CD4-positive, alpha-beta T cell treated with Interleukin-4 for 1 hour (primary cell): ENCODE measurements at places on chromosomes 7 and 10.

- no peak for DNase-seq
Observed at GRCh38 chr10:49605216-49605938, 4.7 kb upstream of the SLC18A3 start.

DNA sequence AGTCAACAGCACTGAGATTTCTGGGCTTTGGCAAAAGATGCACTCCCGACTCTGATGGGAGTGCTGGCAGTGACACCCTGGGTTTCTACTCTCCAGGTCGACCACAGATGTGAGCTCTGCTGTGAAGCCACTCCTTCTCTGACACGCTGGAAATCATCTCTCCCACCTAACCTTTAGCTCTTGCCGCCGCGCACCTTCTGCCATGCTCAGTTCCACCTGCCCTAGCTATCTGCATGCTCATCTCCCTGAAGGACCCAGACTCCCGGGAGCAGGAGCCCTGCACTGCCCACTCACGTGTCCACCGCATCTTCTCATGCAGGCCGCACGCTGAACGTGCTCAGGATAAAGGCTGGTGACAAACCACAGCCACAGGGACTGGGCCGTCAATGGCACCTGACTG, 174.8 kb downstream of the TNS3 start:
- no peak for DNase-seq

- no peak for DNase-seq
Observed at GRCh38 chr7:44403775-44404174, 78.4 kb upstream of the CAMK2B start.

GRCh38 chr7:35854311-35854710, 53.5 kb downstream of the SEPTIN7 start:
- DNase-seq, result no peak

DNA sequence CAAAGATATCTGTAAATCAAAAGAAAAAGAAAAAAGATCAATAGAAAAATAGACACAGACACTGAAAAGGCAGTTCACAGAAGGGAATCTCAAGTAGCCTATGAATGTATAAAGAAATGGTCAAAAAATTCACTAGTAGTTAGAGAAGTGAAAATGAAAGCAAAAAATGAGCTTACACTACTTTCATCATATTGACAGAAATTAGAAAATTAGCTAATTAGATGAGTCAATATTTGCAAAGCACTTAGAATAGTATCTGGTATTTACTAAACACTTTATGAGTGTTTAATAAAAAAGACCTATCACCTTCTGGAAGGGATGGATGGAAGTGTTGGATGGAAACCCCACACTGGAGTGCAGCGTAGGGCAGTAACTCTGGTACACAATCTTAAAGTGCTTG, 1.7 kb upstream of the CFAP58 start:
- no peak for DNase-seq

- DNase-seq, result no peak
Observed at GRCh38 chr10:71150796-71151195, 61.6 kb upstream of the UNC5B start.

DNA sequence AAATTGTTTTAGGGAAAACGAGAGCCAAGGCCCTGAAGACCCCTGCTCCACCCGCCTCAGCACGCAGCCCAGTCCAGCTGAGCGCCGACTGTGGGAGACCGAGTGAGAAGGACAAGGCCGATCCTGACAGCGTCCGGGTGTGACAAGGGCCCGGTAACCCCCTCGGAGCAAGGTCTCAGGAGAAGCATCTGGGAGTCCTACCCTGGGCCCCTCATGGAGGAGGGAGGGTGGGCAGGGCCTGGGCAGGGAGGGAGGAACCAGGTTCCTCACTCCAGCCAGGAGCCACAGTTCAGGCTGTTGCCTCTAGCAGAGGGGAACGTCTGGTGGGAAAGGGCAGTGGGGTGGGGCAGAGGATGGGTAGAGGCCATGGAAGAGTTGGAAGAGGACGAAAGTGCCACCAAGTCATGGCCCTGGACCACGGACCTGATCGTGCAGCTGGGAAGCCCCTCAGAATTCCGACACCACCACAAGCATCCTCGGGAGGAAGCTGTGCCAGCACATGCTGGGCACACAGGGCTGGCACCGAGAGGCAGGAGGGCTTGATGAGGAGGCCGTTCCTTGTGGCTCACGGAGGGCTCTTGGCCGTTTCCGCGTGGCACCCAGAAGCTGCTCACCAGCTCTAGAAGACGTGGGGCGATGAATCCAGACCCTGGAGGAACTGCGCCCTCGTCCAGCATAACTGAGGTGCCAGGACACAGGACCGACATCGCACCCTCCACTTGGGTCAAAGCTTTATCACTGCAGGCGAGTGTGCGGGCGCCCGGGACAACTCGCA, 2.2 kb upstream of the KNDC1 start:
- DNase-seq, result no peak

GRCh38 chr7:124059375-124059774, 26.5 kb upstream of the TMEM229A start:
- DNase-seq, result no peak

- no peak for DNase-seq
Observed at GRCh38 chr7:46226860-46227259, 305.8 kb upstream of the IGFBP3 start.

DNA sequence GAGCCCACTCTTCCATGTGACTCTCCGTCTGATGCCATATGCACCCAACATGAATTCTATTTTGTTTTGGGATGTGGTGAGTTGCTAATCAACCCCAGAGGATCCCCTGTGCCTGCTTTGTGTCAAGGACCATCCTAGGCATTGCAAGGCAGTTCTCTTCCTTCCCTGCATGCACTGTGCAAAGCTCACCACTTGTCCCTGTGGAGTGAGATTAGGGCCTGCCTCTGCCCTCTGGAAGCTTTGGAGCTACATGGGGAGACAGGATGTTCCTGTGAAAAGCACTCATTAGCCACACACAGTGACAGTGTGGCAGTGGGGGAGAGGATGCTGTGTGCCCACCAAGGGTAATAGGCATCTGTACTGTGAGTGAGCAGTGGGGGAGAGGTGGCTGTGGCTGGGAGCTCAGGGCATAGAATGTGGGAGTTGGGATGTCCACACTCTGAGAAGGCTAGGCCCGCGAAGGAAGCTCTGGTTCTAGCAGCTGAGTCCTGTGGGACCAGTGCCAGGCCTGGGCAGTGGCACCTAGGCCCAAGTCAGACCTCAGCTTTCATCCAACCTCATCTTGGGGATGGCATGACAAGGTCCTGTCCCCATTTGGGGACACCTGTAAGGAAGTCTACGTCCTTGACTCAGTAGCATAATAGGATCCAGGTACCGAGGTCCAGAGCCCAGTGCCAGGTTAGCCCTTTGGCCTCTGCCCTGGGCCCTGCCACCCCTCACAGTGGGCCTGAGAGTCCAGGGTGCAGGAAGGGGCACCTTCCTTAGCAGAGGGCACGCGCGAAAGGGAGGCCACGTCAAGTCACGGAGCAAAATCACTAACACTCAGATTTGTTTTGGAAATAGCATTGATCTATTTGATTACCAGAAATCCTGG, 6.6 kb downstream of the ADRA2A start:
- no peak for DNase-seq

- no peak for DNase-seq
Observed at GRCh38 chr7:86904949-86905834, 154.3 kb downstream of the ELAPOR2 start.

DNA sequence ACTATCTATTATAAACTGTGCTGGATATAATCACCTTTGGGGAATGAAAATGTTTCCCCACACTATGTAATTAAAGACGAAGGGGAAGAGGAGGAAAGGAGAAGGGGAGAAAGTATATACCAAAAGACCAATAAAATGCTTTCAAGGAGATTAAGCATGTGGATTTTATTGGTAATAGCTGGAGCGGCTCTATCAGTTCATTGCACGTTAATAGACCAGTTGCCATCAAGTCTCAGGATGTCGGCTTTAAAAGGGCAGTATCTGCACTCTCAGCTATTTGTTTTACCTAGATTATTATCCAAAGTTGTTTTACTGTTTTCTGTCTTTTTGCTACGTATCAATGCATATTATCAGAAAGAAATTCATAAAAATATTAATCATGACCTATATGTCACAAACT, 9.0 kb downstream of the ETV1 start:
- no peak for DNase-seq
